ENCODE measurements at places on chromosomes 1 and 21.

DNA sequence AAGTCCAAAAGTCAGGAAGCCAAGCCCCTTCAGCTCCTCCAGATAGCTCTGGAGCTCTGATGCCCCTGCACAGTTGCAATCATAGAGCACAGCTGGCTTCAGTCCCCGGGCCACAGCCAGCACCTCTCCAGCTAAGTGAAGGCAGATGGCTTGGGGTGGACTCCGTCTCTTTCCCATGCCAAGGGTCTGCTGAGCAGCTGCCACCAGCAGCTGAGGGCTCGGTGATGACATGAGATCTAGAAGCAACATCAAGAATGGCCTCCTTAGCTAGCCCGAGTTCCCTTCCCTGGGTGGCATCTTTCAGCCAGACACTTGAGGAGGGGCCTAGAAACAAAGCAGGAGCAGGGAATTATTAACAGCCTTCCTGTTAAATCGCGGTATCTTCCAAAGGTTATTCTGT, 973 bp downstream of the C1orf74 start:
- no peak for DNase-seq

DNA sequence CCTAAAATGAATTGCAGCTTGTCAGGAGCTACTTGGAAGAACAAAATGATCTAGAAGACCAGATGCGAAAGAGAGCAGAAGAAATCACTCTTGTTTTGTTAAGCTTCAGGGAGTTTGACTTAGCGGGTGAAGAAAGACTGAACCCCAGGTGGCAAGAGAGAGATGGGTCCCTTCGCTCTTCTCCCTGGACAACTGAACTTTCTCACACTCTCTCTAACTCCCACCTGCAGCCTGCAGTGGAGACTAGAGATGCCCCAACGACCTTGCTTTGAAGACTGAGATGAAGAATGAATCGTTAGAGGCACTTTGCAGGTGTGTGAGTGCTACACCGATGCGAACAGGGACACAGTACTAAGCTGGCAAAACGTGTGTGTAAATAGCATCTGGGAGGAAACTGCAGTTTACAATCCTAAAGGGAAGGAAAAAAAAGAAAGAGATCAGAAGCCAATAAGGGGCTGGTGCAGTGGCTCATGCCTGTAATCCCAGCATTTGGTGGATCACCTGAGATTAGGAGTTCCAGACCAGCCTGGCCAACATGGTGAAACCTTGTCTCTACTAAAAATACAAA, 64.5 kb upstream of the LYST start:
- no peak for DNase-seq

GRCh38 chr1:242128951-242129502, 130.1 kb upstream of the MAP1LC3C start:
- no peak for DNase-seq

DNA sequence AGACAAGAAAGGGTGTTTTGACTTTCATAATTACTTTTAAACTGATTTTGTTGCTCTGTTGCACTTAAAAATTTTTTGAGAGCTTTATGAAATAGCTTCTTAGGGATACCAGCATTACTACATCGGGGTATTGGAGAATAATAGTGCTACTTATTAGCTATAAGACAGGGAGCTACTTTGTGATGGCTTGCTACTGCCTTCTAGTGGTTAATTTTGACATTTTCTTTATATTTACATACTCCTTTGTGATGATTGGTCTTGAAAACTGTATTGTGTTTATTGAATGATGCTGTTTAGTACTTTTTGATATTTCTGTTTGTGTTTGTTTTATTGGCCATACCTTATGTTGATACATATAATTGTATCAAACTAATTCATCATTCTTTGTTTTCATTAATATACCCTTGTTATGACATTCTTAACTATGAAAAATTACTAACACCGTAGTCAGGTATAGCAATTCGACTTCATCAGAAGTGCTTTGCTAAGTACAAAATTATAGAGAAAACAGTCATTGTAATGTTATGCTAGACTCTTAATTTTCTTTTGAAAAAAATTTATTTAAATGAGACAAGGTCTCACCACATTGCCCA, 85.5 kb downstream of the CLIC4 start:
- DNase-seq = no peak

DNA sequence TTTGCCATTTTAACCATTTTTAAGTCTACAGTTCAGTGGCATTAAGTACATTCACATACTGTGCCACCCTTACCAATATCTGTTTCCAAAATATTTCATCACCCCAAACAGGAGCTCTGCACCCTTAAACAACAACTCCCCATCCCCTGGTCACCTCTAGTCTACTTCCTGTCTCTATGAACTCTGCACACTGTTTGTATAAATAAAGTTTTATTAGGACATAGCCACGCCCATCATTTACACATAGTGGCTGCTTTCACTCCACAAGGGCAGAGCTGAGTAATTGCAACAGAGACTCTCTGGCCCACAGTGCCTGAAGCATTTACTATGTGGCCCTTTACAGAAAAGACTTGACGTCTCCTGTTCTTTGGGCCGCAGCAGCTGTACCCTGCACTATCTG, 30.1 kb downstream of the KCNAB2 start:
- no peak for DNase-seq

DNA sequence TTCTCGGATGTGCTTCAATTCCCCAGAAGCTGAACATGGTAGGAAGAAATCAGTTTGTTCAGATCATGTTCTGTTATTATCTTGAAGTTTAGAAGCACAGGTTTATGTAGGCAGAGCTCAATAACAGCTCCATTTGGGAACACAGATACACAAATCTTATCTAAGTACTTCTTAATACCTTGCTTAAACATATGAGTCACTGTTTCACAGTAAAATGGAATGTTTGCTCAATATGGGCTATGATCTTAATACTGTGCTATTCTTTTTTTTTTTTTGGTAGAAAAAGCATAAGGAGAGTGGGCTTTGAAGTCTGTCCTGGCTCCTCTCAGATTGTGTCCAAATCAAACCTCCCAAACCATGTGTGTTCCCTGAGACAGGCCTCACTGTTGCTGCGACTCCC, 13.4 kb downstream of the PROK1 start:
- DNase-seq = no peak

GRCh38 chr21:44478124-44478800, 23.0 kb downstream of the LRRC3 start:
- no peak for DNase-seq

GRCh38 chr1:40784141-40784770, 669 bp downstream of the KCNQ4 start:
- DNase-seq = no peak

GRCh38 chr1:75996196-75996595, 64.0 kb upstream of the ASB17 start:
- DNase-seq = no peak

DNA sequence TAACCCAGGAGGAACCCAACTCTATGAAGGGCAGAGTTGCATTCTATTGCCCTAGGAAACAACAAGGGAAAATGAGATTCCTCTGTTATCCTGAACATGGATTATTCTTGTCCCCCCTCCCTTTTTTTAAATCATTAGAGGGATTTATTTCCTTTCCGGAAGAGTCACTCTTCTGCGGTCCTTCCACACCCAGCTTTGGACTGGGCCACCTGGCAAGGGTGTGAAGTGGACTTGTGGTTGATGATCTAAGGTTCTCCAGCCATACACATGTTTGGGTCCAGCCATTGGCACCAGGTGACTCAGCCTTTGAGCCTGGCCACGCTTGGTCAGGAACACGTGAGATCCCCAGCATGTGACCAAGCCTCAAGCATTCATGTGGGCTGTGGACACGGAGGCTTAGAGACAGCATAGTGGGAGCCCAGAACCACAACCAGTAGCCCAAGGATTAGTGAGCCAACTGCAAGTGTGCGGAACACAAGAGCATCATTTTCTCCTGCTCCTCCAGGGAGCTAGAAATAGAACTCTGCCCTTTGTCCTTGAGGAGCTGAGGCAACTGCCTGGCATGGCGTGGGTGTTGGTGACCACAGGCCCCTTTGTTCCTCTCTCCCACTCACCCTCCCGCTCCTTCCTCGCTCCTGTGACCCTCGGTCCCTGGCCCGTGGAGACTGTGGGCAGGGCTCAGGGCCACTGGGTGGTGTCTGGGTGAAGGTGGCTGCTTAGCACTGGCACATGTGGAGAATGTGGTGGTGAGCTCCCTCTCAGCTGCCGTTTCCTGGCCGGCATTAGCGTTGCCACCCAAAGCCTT, 50.1 kb downstream of the NENF start:
- no peak for DNase-seq

GRCh38 chr1:24695202-24695974, 49.9 kb upstream of the CLIC4 start:
- DNase-seq = no peak

DNA sequence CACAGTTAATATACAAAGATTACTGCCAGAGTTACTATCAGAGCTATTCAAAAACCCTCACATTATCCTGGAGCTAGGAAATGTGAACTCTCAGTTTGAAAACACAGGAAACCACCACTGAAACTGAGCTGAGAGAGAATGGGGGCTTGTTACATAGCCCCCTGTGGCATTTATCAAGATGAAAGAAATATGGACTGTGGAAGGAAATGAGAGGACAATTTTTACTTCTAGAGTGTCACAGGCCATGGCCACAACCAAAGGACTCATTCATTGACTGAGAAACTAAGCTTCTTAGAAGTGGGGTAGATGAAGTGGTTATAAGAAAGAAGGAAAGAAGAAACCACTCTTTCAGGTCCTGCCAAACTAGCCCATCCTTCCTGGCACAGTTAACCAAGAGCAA, 25.3 kb downstream of the DSTYK start:
- DNase-seq = no peak

GRCh38 chr1:230176871-230177411, 109.9 kb downstream of the GALNT2 start:
- no peak for DNase-seq

Data from stimulated activated CD4-positive, alpha-beta T cell treated with anti-CD3 and anti-CD28 coated beads, Interleukin-15, amount 100 ng/mL, for 48 hours (primary cell).